ENCODE measurements at places on chromosomes 2 and 18. TPM values are rescaled to one million over a fixed set of nuclear protein-coding genes. Genes with fewer than 3 reads are reported as not detected.

Gene GRB14
- total RNA-seq: not detected

Gene RAB27B
- 2.0 TPM for total RNA-seq

Gene C1QL2
- not detected for total RNA-seq

Gene ZNF396
- 2.0 TPM for total RNA-seq

- no peaks in the 10 kb centered on the region for H3K36me3 ChIP-seq
- H3K4me1 ChIP-seq: no peaks in the 10 kb centered on the region
- no peak overlapping the region for H3K27ac ChIP-seq
- no peak overlapping the region for H3K4me3 ChIP-seq
- DNase-seq: no peak
These were observed 188.9 kb upstream of the FAM98A start for GRCh38 chr2:33788044-33788443.

Data from K562 (cell line).